Heart right ventricle (tissue), 16 donors: ENCODE measurements at places on chromosomes 4 and X. TPM values are rescaled to one million over a fixed set of nuclear protein-coding genes. Genes with fewer than 3 reads are reported as not detected.
A peak's percentile ranks its signal among the peaks of the same experiment; 100 is the strongest.

DNA sequence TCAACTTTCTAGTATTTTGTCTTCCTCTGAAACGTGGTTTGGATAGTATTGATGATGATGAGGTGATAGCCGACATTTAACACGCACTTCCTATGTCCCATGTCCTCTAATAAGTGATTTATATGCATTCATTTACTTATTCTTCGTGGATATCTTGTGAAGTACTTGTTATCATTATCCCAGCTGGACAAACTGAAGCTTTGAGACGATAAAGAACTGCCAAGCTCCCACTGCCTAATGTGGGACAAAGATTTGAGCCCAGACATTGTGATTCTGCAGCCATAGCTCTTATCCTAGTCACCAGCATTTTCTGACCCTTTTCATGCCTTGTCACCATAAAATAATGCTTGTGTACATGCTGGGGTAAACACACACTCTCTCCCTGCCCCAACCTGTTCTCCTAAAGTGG, 92.5 kb downstream of the RAPGEF2 start:
- no peaks in the 10 kb centered on the region for H3K27me3 ChIP-seq
- no peak for DNase-seq
- H3K27ac ChIP-seq: no peak overlapping the region
- H3K36me3 ChIP-seq: no peaks in the 10 kb centered on the region
- H3K4me3 ChIP-seq: no peak overlapping the region

DNA sequence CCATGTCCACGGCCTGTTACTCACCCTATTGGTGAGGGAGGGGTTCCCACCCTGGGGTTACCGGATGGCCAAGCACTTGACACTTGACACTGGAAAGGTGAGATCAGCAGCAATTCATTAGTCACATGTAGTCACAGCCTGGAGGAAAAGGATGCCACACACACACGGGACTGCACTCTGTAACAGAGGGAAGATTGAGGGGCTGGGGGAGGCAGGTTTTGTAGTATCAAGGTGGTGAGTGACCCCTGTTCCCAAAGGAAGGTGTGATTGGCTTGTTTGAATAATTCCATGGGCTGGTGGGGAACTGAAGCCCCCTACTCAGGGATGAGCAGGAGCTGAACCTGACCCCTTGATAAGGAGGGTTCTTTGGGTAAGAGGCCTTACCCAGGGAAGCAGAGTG, 96.0 kb upstream of the HELT start:
- H3K4me1 ChIP-seq: no peaks in the 10 kb centered on the region
- H3K27me3 ChIP-seq: no peaks in the 10 kb centered on the region
- DNase-seq: no peak
- H3K4me3 ChIP-seq: no peak overlapping the region

GRCh38 chr4:119296356-119296755, 25.6 kb downstream of the FABP2 start:
- no peaks in the 10 kb centered on the region for H3K27me3 ChIP-seq
- H3K4me1 ChIP-seq: peaks cover 27% of the 10 kb centered on the region
- peaks cover 73% of the 10 kb centered on the region for H3K36me3 ChIP-seq

- H3K36me3 ChIP-seq: no peaks in the 10 kb centered on the region
- no peaks in the 10 kb centered on the region for H3K27me3 ChIP-seq
- DNase-seq: no peak
- no peak overlapping the region for H3K4me3 ChIP-seq
Observed at GRCh38 chrX:101619364-101619763, 1.6 kb upstream of the ARMCX6 start.

Gene GJB1
- not detected for total RNA-seq

Gene MAGEE1
- 4.3 TPM for total RNA-seq

GRCh38 chr4:152531479-152531878, 4.4 kb downstream of the FBXW7 start:
- H3K4me1 ChIP-seq: peaks cover 27% of the 10 kb centered on the region
- no peak overlapping the region for H3K27ac ChIP-seq
- no peaks in the 10 kb centered on the region for H3K27me3 ChIP-seq

Gene CXCL5
- total RNA-seq: not detected

- no peak for DNase-seq
- no peak overlapping the region for H3K4me3 ChIP-seq
- no peak overlapping the region for H3K27ac ChIP-seq
- H3K36me3 ChIP-seq: no peaks in the 10 kb centered on the region
- H3K27me3 ChIP-seq: peaks cover 24% of the 10 kb centered on the region
Observed at GRCh38 chr4:20249333-20249732, 2.4 kb upstream of the SLIT2 start.

Gene YIPF7
- 1.4 TPM for total RNA-seq

Gene F11
- total RNA-seq: not detected

DNA sequence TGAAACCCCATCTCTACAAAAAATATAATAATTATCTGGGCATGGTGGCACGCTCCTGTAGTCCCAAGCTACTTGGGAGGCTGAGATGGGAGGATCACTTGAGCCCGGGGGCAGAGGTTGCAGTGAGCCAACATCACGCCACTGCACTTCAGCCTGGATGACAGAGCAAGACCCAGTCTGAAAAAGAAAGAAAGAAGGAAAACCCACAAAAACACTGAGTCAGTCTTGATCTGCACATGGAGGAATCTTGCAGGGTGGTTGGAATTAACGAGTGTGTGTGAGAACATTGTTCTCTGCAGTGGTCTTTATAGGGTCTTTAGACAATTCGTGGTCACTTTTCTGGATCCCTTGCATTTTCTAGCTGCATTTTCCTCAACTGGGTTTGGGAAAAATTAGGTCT, 23.2 kb downstream of the ADD1 start:
- no peaks in the 10 kb centered on the region for H3K36me3 ChIP-seq
- H3K27ac ChIP-seq: no peak overlapping the region
- peaks cover 100% of the 10 kb centered on the region for H3K4me1 ChIP-seq
- H3K27me3 ChIP-seq: no peaks in the 10 kb centered on the region
- peak overlapping the region; percentile 50 for H3K4me3 ChIP-seq
